ENCODE measurements at places on chromosomes 7 and 10.

DNA sequence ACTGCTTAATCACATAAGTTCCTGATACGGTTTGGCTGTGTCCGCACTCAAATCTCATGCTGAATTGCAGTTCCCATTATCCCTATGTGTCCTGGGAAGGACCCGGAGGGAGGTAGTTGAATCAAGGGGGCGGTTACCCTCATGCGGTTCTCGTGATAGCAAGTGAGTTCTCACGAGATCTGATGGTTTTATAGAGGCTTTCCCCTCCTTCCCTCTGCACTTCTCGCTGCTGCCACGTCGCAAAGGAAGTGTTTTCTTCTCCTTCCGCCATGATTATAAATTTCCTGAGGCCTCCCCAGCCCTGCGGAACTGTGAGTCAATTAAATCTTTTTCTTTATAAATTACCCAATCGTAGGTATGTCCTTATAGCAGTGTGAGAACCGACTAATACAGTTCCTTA is 226.2 kb downstream of the SKAP2 start:
- DNase-seq, result no peak

DNA sequence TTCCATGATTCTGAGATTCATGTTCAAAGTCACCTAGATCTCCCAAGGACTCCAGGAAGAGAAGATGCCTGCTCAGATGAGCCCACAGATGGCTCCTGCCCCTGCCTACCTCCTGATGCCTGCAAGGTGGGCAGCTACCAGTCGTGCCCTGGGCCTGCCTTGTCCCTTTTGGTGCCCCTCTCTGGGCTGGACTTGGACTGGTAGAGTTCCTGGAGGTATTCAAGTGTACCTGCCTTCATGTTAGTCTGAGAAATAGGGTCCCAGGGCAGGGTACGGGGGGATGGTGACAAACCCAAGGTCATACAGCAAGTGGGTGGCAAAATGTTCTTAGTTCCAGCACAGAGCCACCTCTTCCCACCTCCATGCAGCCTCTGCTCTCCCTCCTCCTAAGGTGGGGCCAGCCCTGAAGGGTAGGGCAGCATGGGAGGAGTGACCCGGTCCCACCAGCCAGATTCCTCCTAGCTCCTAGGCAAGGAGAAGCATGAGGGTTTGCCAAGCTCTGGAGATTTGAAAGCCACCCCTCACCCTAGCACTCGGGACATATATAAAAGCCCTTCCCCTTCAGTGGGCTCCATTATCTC is 80.8 kb upstream of the UNC5B start:
- no peak for DNase-seq

DNA sequence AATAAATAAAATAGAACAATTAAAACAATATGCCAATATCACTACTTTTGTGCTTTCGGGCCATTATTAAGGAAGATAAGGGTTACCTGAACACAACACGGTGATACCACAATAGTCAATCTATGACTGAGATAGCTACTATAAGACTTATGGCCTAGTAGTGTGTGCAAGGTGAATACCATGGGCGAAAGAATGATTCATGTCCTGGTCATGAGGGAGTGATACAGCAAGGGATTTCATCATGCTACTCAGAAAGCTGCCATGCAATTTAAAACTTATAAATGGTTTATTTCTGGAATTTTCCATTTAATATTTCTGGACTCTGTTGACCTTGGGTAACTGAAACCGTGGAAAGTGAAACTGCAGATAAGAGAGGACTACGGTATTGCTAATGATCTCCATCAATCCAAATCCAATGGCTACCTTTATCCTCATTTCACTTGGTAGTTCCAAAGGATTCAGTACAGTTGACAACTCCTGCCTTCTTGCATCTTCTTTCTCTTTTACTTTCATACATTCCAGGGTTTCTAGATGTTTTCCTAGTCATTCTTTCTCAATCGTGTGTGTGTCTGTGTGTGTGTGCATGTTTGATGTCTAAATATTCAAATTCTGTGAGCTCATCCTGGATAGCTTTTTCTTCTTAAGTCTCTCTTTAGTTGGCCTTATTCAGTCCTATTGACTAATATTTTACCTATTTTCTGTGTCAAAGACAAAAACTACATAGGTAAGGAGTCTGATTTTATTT is 100.5 kb upstream of the MAGI2 start:
- peak; percentile 75 for DNase-seq

DNA sequence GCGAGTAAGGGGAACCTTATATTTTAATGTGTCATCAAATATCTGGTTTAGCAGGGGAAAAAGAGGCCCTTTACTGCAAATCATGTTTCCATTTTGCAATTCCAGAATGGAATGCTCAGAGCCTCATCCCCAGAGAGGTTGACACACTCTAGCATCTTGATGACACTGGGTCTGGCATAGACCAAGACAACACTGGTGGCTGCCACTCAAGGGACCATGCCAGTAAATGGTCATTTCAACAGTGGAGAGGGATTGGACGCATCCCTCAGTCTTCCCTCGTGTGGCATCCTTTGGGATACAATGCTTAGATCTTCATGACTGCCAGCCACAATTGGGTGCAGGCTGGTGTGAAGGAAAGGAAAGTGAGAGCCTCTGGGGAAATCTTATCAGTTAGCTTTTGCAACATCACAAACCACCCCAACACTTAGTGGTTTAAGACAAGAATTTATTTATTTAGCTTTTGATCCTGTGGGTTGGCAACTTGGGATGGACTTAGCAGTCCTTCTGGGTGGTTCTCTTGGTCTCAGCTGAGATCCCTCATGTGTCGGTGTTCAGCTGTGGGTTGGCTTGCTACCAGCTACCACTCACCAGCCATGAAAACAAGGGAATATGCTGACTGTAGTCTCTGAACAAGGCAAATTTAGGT is 21.6 kb downstream of the TACC2 start:
- DNase-seq, result no peak

DNA sequence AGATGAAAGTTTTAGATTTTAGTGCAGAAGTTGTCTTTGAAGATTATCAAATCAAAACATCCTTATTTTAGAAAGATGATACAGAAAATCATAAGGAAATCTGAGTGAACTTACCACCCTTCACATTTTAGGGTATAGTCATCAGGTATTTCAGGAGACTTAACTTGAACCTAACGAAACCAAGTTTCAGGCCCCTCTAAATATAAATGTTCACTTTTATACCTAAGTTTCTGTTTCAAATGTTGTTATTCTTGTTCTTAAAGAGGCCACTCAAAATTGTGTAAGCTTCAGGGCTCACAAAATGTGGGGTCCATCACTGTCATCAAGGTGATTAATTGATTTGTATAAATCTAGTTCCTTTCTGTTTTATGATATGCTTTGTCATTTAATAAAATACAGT is 216.2 kb downstream of the KIAA1217 start:
- DNase-seq, result no peak

- DNase-seq, result no peak
These were observed 336.8 kb downstream of the CCSER2 start for GRCh38 chr10:84665211-84665610.

DNA sequence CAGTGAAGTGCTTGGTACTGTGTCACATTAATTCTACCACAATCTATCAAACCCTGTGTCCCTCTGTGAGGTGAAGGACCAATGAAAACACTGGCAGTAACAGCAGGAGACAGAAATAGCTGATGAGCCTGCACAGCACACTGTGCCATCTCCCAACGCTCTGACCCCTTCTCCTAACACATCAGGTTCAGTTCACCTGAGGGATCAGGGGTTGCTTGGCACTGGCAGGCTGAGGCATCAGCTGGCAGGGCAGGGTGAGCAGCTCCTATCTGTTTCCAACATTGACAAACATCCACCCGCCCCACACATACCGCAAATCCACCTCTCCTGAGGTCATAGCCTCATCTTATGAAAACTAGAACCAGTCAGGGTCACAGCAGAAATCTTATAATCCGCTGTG is 120.9 kb downstream of the ICA1 start:
- no peak for DNase-seq

DNA sequence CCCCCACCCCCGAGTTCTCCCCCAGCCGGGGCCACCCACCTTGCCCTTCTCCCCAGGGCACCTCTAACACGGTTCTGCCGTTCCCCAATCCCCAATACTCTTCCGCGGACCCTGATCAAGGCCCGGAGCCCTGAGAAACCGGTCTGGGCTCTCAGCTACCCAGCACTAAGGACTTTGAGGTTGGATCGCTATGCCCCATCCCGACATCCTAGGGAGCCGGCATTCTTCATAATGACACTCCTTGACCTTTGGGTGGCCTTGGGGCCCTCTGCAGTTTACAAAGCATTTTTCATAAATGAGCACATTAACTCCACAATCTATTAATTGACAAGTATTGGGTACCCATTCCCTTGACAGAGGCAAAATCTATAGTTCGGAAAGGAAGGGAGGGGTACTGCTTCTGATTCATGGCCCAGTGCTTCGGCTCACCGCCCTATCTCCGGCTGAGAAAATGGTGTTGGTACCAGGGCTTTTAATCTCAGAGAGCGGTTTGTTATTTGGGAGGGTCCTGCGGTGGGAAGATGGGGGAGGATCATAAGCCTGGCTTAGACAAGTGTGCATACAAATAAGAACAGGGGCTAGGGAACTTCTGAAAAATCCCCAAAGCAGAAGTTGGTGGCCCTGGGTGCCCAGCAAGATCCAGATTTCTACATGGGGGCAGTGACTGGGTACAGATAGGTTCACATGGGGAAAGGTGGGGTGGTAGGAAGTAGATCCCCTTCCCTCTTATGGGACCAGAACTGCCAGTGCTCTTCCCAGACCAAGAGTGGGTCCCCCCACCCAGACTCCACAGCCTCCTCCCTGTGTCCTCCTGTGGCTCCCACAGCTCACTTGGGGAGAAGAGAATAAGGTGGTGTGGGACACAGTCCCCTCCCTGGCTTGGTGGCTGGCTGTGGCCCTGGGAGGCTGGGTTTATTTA is 3.2 kb downstream of the IMPDH1 start:
- DNase-seq, result no peak

GRCh38 chr7:56079450-56080185 is 13.1 kb downstream of the PHKG1 start:
- DNase-seq, result peak; percentile 39

GRCh38 chr7:105723572-105723971 is 142.3 kb upstream of the EFCAB10 start:
- no peak for DNase-seq

DNA sequence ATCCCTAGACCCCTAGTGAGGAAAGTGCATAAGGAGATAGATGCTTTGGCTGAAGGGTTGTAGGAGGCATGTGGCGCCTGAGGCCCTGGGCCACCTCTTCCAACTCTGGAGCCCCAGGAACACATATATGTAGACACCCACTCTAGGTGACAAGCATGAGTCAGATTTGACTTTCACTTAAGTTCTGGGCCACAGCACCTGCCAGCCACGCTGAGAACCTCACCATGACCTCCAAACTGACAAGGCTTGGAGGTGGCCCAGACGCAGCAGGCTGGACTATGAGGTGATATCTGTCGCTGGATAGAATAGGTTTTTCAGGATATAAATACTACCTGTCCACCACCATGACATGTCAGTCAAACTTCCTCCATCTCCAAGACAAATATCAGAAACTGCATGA is 894.0 kb upstream of the ZNF722 start:
- no peak for DNase-seq

DNA sequence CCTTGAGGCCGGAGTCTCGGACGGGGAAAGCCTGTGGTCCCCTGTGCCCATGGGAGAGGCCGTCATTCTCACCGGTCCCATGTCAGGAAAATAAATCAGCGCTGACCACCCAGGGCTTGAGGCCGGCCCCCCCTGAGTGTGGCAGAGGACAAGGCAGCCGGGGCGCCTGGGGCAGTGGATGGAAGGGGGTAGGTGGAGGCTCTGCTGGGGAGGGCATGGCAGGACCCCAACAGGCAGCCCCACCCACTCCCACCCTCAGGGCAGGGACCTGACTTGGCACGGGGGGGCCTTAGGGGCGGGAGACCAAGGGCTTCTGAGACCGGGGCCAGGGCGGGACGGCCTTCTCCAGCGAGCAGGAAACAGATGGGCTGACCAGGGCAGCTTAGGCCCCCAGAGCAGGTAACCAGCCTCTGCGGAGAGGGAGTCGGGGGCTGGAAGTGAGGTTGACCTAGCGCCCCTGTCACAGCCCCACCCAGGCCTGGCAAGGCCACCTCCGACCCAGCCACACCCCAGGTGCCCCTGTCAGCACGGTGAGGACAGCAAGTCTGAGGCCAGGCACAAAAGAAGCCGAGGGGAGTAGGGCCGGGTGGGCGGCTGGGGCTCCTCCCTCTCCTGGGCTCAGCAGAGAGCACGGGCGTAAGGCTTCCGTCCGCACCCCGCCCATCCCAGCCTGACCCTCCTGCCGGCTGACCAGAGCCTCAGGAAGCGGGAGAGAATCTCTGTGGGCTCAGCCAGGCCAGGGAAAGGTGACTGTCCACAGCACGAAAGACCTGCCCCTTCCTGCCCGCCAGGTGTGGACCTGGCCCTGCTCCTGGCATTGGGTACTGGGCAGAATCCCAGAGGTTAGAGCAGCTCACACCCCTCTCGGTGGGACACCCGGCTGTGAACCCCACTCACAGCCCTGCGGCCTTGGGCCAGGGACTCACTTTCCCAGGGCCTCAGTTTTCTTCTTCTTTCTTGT is 87.4 kb downstream of the FOXL3 start:
- no peak for DNase-seq

DNA sequence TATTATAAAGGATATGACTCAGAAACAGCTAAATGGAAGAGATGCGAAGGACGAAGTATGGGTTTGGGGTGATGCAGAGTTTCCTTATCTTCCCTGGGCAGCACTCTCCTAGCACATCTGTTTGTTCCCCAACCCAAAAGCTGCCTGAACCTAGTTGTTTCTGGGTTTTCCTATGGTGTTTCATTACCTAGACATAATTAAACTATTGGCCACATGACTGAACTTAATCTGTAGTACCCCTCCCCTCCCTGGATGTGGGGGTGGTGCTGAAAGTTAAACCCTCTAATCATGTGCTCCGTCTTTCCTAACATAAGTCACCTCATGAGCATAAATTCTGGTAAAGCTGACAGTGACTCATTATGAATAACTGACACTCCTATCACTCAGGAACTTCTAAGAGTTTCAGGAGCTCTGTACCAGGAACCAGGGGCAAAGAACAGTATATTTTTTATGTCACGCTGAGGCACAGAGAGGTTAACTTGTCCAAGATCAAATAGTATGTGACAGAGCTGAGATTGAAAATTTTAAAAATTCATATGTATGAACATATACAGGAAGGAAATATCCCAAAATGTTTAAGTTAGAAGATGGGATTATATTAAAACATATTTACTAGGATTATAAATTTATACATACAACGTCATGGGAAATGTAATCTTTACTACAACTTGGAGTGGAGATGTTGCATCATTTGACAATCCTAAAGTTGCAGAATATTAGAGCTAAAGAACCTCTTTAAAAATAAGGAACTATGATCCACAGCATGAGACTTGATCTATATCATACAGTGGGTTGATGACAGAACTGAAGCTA is 4.8 kb downstream of the STRIP2 start:
- peak; percentile 89 for DNase-seq

Measured in ELR (cell line).